Activated CD4-positive, alpha-beta T cell treated with anti-CD3 and anti-CD28 coated beads, Interleukin-2, amount 50 U/mL, for 24 hours (primary cell): ENCODE measurements at places on chromosomes 4 and X.

DNA sequence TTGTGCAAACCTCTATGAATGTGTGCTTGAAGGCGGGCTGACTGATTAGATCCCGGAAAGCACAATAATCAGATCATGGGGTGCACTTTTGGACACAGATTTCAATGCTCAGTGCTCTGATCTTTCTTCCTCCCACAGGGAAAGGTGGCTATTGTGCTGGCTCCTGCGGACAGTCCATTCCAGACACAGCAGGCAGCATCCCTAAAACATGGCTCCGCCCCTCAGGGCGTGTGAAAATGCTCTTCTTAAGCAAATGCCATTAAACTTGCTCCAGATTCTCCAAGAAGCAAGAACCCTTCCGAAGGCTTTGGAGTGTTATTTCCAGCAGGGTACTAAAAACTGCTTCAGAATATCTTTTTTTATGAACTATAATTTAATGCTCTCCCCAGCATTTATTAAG, 100.0 kb downstream of the SLC2A9 start:
- no peak for DNase-seq

DNA sequence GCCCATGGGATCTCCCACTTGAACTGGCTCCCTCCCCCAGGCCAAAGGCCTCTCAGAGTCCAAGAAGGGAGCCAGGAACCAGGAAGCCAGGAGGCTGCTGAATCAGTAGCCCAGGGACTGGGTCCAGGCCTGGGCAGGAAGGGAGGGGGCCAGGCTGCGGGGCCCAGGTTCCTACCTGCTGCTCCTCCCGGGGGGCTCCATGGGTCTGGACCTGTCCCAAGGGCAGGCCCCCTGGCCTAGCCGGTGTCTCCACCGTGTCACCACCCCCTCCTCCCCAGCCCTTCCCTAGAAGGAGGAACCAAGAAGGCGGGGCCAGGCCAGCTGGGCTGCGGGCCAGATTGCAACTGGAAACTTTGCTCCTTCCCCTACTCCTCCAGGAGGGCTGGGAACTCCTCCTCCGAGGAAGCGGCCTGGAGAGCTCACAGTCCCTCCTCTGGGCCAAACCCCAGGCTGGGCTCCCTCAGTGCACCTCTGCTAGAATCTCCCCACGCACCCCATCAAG, at the start of gene IQSEC2:
Gene IQSEC2 (minus strand): TSS at position 264 of the 502 bp plus-strand sequence.
- no peak for DNase-seq

DNA sequence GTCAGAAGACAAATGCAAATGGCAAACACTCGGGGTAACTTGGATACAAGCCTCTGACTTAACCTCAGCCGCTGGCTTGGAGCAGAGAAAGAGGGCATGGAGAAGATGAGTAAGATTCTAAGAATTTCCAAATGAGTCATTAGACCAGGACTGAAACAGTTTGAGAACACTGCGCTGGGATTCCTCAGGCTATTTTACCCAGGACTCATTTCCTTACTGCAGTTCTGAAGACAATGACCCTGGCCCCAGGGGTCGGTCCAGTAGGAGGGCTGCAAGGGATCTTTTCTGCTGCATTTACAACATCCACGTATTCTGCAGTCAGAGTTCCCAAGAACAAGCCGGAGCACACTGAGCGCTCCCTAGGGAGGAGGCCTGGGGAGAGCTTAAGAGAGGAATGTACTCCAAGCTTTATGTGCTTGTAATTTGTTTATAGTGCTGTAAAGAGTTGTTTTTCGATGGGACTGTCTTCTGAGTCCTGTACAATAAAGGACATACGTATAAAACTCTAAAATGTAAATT, 27.3 kb upstream of the SORBS2 start:
- no peak for DNase-seq

- DNase-seq = no peak
Observed at GRCh38 chr4:92328095-92328494, 24.3 kb downstream of the GRID2 start.

GRCh38 chrX:41671082-41671481, 17.7 kb upstream of the GPR34 start:
- DNase-seq = no peak

DNA sequence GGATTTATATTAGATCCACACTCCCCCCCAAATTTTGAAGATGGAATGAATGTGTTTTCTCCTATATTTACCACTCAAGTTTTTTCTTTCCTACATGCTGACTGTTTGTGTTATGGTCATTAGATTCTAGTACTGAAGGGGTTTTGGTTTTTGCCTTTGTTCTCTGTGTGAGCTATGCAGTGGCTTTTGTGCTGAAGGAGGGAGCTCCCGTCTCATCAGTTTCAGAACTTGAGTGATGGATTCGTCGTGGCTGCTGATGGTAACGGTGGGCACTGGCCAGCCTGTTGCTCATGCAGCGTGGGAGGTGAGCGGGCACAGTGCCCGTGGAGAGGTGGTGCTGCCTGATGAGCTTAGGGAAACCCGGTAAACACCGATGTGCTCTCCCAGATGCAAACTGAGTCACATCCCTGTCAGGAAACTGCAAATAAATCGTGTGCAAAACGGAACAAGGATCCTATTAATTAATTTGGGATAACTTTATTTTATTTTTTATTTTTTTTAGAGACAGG, 101.5 kb downstream of the SORBS2 start:
- DNase-seq = no peak

DNA sequence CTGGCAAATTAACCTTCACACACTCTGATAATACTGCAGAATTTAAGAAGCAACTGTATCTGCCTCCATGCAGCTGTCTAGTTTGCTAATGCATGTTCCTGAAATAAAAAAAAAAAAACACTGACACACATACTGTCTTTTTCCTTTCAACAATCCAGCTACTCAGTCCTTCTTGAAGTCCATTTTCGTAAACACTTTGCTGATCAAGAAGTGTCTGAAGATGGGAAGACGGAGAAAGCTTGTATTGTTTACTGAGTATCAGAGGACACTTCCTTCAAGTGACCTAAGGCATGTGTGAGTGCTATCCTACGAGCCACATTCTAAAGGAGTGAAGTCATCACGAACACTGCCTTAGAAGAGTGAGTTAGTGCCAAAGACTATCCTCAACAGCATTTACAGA, 82.6 kb downstream of the LUZP4 start:
- no peak for DNase-seq

- no peak for DNase-seq
Observed at GRCh38 chrX:5031792-5032191, 1196.9 kb downstream of the NLGN4X start.

DNA sequence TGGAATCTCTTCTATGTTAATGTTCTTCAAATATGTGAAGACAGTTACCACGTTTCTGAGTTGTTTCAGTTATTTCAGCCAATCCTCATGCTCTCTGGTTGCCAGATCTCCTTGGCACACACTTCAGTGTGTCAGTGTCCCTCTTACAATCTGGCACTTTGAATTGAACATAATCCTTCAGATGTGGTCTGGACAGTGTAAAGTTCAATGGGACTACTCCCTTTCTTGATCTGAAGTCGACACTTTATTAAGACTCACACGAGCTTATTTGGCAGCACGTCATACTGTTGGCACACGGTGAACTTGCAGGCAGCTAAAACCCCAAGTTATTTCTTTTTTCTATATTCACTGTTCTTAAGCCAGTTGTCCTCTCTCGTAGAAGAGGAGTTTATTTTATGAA, 28.2 kb downstream of the ARSJ start:
- no peak for DNase-seq

DNA sequence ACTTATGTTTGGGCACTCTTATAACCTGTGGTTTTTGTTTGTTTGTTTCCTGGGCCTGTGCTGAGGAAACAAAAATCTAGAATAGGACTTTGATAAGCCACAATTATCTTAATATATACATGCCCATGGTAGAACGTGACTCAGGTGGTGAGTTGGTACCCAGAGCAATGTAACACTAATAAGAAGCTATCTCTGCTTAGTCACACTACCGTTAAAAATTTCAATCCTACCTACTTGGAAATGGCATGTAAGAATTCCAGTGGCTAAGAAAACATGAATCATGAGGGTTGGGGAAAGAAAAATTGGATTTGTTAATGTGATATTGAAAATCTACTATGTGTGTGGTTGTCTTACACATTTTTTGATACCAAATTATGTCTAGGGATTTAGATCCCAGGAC, 30.5 kb upstream of the ADGRG2 start:
- DNase-seq = no peak

- DNase-seq = no peak
Observed at GRCh38 chrX:38318606-38319005, 8.7 kb downstream of the RPGR start.

GRCh38 chr4:100889401-100889800, 371.6 kb upstream of the EMCN start:
- no peak for DNase-seq
